AG09309 (cell line): ENCODE measurements at places on chromosomes 3 and 15.

DNA sequence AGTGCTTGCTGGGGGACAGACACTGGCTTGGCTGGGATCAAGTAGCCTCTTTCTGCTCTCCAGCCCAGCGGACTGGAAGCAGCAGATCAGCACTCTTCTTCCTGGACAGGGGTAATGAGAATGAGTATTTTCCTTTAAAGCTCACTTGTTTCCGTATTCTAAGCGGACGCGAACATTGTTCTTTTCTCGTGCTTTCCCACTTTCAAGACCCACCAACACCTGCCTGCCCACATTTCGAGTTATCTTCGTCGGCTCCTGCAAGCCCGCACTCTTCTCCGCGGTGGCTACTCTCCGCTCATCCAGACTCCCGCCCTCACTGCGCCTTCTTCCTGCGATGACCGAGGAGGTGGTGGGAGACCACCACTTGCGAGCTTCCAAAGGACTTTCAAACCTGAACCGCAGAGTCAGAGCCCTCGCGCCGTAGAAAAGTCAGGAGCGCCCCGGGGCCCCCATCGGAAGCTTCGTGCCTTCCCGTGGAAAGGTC is 1.6 kb upstream of the PPM1L start:
- peak; percentile 14 for DNase-seq

DNA sequence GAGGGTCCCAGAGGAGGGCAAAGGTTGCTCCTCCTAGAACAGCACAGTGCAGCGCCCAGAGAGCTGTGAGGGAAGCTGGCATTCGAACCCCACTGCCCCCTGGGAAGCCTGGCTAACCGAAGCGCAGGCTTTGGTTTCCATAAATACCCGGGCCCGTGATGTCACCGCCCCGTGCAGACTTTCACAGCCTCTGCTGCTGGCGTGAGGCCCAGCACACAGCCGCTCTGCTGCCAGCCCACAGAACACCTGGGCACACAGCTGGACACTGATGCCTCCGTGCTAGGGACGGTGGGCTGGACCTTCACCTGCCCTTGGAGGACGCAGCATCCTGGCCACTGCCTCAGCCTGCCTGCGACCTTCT is 1.0 kb downstream of the IQSEC1 start:
- no peak for DNase-seq

DNA sequence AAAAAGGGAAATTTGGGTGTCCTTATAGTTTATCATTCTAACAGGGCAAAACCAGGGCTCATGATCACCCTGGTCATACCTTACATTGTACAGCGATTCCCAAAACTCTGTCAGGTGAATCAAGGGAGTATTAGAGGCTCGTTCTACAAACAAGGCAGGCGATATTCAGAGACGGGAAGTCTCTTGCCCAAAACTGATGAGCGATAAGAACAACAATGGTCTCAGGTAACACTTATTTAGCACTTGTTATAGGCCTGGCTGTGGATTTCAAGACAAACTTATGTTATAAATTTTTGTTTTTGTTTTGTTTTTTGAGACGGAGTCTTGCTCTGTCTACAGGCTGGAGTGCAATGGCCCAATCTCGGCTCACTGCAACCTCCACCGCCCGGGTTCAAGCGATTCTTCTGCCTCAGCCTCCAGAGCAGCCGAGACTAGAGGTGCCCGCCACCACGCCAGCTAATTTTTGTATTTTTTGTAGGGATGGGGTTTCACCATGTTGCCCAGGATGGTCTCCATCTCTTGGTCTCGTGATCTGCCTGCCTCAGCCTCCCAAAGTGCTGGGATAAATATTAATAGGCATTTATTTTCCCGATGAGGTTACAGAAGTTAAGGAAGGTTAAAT is 12.8 kb downstream of the BCL2L10 start:
- no peak for DNase-seq

GRCh38 chr3:16770021-16770420 is 114.7 kb upstream of the PLCL2 start:
- DNase-seq = no peak

DNA sequence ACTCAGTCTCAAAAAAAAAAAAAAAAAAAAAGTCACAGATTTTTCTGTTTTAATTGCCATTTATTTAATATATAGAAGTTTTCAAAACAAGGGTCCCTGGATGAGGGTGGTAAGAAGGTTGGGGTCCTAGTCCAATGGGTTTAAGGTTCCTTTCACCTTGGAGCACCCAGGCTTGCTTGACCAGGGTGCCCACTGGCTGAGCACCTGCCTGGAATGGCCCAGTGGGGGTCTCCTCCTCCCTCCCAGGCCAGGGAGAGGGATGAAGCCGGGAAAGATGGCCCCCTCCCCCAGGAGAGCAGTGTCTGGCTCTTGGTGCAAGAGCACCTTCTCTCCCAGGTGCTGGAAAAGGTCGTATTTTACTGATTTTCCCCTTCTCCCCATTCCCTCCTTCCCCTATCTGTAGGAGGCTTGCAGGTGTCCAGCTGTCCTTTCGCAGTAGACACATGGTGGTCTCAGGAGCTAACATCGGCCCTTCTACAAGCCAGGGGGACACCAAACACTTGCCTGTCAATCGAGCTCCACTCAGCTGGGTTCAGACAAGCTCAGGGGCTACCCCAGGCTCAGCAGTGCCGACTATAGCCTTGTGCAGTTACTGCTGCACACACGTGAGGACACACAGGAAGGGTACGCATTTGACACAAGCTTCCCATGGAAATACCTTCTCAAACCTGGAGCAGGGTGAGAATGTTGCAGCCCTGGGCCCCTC is 112.3 kb upstream of the KLF13 start:
- DNase-seq = no peak

DNA sequence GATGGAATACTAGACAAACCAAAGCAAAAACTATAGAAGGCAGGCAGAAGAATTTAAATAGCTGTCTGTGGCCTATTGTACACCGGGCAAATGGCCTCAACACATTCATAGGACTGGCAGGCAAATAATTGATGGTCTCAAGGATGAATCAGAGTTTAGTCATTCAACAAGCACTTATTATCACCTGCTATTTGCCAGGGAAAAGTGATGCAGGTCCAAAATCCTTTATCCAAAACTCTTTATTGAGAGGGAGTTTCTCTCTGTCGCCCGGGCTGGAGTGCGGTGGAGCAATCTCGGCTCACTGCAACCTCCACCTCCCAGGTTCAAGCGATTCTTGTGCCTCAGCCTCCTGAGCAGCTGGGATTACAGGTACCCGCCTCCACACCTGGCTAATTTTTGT is 2.3 kb downstream of the EIF2AK4 start:
- no peak for DNase-seq

DNA sequence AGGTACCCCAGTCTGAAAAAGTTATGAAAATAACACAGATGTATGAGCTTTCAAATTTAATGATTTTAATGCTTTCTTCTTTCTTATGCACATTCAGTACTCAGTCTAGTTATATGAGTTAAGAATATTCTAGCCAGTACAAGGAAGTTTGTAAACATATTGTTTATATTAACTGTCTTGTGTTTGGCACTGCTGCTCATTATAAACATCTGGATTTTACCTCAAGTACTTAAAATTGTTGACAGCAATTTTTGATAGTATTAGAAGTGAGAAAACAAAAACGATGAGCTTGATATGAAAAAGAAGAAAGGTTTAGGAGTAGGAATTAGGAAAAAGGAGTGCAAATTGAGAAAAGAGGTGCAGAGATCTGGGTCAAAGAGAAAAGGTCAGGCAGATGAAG is 293.3 kb downstream of the C3orf38 start:
- no peak for DNase-seq

DNA sequence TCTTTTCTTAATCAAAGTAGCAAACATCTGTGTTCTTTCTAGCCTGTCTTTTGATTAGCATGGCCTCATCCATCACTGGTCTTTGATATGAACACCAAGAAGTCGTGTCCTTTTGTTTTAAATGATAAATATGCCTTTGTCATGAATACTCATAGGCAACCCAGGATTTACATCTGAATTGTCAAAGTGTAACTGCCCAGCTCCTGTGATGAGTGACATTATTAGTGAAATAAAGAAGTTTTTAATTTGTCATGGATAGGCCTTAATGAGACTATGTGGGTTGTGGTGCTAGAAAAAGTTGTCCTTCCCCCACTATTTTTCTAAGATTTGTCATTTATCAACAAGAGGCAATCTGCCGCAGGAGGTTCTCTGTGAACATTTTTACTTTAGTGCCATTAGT is 150.0 kb downstream of the CDIN1 start:
- no peak for DNase-seq

DNA sequence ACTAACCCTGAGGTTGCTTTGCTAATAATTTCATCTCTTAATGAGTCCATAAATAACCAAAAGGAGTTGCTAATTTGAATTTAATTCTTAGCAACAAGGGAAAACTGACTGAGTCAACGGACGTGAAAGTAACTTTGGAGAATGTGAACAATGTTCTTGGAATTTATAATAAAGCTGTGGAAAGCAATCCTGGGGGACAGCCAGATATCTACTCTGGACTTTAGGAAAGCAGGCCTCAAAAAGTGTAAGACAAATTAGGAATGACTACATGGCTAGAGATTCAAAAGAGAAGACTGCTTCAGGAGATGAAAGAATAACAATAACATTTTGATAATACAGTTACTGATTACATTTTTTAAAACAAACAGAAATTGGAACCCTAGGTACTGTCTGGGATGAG is 318.4 kb upstream of the COL8A1 start:
- peak; percentile 77 for DNase-seq

DNA sequence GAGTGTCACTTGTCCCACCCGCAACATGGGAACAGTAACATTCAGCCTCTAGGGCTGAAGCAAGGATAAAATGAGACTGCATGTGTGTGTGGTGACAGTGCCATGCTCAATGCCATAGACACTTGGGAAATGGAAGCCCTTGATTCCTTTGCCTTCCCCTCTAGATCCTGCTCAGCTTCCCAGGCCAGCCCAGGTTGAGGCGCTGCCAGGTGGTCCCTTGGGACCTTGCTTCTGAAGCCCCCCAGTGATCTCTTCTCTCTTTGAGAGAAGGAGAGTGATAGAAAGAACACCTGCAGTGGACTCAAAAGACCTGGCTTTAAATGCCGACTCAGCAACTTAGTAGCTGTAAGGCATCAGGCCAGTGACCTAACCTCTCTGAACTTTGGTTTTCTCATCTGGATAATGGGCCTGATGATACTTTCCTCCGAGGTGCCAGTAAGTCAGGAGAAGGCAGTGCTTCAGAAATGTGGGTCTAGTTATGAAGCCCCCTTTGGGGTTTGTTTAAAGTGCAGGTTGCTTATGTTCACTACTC is 144.5 kb downstream of the RPLP1 start:
- DNase-seq = no peak

DNA sequence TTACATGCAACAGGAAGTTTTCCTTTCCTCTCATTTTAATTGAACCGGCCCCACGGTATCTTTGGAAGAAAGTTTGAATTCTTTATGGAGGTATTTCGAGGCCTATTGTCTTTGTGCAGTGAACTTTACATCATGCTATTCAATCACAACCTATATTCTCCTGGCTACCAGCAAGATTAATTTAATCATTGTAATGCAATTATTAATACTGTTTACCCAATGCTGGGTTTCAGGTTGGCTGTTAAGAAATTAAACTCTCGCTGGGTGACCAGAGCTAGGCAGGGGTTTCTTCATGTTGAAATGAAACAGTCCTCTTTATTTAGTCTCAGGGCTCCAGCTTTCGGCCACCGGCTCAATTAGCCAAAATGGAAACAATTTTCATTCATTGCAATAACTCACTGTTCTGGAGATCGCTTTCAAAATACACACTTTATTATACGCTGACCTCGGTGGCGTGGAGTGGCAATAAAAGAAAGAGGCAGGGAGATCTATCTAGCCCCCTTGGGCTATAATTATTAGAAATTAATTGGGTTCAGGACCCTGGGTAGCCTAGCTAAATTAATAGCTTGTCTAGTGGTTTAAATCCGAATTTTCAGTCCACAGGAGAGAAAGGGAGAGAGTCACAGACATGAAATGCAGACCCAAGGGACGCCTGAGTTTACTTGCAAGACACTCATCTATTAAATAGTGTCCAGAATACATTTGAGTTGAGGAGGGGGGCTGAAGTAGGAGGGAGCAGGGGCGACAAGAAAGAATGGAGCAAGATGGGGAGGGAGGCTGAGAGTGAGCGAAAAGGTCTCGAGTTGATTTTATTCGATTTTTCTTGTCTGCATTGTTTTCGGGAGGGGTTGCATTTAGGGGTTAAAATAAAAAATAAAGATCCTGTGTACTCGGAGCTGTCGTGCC is 3.9 kb upstream of the MECOM start:
- no peak for DNase-seq

DNA sequence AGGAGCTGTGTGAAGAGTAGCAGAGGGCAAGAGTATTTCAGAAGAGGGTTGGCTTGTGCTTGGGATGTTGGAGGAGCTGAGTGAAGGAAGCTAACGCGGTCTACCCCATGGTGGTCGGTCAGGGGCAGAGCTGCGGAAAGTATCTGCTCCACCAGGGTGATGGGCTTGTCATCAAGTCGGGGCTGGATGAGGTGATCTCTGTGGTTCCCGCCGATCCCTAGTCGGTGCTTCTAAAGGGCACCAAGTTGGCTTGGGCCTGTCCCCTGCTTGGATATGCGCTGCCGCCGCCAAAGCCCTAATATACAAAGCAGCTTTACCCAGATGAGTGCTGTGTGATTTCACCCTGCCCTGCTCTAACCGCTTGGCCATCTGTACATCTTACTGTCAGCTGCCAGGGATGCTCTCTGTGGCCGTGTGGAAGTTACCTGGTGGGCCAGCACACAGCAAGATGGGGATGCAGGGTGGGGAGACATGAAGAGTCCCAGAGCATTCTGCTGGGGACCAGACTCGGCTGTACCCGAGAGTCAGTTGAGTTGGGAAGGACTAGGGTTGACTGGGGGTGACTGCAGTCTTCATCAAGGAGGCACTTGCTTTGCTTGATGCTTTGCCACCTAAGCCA is 226.1 kb upstream of the BHLHE40 start:
- no peak for DNase-seq

DNA sequence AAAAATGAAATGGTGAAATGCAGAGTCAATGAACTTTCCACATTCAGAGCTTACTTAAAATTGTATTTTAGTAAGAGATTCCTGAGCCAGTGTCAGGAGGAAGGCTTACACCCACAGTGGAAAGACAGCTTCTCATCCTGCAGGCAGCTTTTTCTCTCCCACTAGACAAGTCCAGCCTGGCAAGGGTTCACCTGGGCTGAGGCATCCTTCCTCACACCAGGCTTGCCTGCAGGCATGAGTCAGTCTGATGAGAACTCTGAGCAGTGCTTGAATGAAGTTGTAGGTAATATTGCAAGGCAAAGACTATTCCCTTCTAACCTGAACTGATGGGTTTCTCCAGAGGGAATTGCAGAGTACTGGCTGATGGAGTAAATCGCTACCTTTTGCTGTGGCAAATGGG is 3.1 kb downstream of the CCR4 start:
- no peak for DNase-seq
